Inflammatory macrophage treated with lipopolysaccharide for 4 hours (primary cell): ENCODE measurements at places on chromosomes 11 and 22.

- DNase-seq: no peak
Observed at GRCh38 chr11:77147668-77148321, 19.7 kb downstream of the MYO7A start.

GRCh38 chr11:130478204-130478701, 29.8 kb downstream of the ADAMTS15 start:
- DNase-seq: no peak

GRCh38 chr11:2951231-2952110, 22.3 kb upstream of the PHLDA2 start:
- no peak for DNase-seq

DNA sequence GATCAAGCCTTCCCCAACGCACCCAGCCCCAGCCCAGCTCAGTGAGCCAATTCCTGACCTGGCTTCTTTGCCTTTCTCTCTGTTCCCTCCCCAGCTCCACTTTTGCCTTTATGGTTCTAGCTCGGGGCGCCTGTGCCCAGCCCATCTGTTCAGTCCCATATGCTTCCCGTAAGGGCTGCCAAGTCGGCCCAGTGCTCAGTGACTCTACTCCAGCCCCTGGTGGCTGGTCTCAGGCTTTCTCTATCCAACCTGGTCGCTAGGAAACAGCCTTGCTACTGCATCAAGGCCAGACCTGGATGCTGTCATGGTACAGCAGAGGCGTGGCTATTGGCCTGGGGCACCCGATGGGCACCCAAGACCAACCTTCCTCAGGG, 178.0 kb downstream of the DSCAML1 start:
- no peak for DNase-seq

- no peak for DNase-seq
Observed at GRCh38 chr22:36797911-36798673, 18.7 kb downstream of the PVALB start.

DNA sequence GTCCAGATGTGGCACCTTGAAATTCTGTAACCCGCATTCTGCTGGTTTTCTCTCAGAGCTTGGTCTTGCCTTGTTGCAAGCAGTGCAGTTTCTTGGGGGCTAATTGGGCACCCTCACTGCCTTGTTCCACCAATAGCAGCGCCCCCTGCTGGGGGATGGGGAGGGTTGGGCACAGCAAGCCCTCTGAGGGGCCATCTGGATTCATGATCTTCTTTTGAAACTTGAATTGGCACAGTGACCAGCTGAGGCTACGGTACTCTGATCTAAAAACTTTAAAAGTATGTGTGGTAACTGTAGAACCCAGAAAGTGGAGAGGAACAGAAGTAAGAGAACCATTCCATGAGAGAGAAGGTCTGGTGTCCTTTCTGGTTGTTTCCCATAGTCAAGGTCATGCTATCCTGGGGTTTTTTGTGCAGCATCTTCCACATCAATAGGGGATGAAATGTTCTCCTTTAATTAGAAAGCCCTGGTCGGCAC, 64.2 kb downstream of the MED15 start:
- DNase-seq: peak; percentile 25

DNA sequence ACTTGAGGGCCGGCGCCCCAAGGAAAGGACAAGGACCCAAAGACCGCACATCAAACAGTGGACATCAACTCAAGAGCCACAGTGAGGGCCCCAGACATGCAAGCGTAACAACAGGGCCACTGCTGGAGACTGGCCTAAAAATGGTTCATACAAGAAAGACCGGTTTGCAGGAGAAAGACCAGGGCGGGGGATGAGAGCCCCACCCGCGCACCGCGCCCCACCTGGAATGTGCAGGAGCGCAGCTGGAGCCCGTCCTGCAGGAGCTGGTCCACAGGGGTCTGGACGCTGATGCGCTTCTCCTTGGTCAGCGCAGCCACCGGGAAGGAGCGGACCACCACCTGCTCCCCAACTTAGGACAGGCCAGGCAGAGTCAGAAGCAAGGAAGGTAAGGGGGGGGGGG, 13.9 kb downstream of the SBF1 start:
- DNase-seq: no peak

DNA sequence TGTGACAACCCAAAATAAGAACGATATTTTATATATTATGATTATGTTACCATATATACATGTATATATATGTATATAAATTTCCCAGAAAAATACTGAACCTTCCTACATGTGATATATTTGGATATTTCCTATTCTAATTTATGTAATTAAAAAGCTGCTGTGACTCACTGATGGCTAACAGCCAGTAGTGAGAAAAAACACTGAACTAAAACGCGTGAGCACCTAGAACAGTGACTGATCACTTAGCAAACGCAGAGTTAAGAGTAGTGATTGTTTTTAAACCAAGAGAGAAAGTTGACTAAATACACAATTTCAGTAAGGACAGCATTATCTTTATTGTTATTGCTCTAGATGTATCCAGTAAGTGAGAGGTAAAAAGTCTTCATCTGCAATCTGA, 213.8 kb downstream of the TMEM135 start:
- no peak for DNase-seq

DNA sequence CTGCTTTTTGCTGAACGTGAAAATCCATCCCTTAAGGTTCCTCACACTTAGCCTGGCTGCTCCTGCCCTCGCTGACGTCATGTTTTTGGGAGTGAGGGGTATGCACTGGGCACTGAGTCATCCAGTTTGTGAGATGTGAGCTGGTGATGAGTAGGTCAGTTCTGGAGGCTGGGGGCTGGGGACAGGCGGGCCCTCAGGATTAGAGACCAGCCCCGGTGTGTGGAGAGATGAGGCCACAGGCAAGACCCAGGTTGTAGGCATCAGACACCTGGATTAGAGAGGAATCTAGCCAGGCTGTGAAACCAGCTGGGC, 9.2 kb downstream of the KCNC1 start:
- no peak for DNase-seq

DNA sequence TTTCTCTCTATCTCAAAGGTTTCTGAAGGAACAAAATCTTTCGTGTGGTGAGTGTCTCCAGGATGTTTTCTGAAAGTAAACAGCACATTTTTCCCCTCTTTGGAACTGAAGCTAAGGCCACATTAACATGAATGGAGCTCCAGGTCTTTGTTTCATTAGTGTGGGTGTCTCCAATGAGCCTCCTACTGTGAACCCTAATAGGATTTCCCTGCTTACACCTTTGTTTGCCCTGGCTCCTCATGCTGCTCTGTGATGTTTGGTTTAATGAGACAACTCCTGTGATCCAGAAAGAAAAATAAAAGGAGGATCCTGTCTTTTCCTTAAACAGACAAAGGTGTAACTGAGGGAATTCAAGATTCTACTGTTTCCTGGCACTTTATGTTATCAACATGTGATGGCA, 76.9 kb upstream of the SLC6A5 start:
- no peak for DNase-seq

- DNase-seq: no peak
Observed at GRCh38 chr22:38540701-38541100, 29.3 kb downstream of the DMC1 start.

DNA sequence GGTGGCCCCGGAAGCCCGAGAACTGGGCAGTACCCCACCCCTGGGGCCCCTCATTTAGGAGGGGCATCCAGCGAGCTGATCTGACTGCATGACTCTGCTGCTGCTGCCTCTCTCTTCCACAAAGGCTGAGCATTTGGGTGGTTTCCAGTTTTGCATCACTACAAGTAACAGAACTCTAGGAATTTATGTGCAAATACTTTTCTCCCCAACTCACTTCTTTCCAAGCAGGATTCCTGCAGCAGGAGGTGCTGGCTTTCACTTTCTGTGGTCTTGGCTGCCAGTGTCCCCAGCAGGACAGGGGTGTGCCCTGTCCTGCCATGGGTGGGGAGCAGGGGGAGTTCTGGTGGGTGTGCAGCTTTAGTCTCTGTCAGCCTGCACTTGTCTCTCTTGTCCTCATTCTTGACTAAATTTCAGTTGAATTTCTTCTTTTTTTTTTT, 21.2 kb downstream of the UPB1 start:
- peak; percentile 93 for DNase-seq

GRCh38 chr11:105206633-105207032, 67.1 kb upstream of the CARD18 start:
- DNase-seq: no peak

DNA sequence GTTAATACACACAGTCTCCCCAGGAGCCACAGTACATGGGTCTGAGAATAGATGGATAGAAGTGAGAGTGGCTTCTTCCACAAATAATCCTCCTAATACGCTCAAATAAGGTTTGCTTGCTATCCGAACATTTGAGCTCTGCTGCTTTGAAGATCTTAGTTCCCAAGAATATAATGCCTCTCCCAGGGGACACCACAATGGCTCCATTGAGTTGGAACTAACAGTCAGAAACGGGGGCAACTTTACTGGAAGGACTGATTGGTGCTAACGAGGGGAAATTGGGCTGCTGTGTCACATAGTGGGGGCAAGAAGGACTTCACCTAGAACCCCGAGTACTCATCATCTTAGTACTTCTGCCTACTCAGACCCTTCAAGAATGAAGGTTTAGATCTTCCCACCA, 66.2 kb downstream of the IGLL5 start:
- no peak for DNase-seq

- no peak for DNase-seq
Observed at GRCh38 chr11:30125456-30125855, 105.4 kb upstream of the FSHB start.

DNA sequence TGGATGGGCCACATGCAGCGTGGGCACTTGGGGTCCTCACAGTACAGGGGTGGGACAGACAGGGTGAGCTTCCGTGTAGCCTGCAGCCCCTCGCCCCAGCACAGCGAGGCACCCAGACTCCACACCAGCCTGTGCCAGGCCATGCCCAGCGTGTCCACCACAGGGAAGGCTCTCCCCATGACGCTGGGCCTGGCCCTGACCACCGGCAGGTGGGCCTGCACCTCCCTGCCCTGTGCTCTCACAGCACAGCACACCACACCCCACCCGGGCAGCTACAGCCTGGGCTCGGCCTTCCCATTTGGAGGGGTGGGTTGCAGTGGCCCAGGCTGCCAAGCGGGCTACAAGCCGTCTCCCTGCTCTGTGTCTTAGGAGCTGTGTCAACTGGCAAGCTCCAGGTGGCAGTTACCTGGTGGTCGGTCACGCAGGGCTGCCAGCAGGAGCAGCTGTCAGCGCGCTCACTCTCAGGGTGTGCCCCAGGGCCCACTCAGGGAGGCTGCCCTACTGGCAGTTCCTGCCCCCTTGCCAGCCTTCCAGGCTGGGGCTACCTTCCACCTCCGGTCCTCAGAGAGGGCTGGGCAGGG, 4.6 kb downstream of the MOB2 start:
- DNase-seq: no peak

GRCh38 chr11:80748207-80748925, 1307.5 kb upstream of the TENM4 start:
- no peak for DNase-seq
